ENCODE measurements at places on chromosomes 12 and 14.

GRCh38 chr12:46825591-46826414 is at the start of gene SLC38A4:
SLC38A4 (minus strand) TSS chr12:46825997; CDS start chr12:46793071, 32,926 bp downstream.
- peak; percentile 88 for DNase-seq

GRCh38 chr14:105077649-105077995 is 12.4 kb upstream of the GPR132 start:
- no peak for DNase-seq

DNA sequence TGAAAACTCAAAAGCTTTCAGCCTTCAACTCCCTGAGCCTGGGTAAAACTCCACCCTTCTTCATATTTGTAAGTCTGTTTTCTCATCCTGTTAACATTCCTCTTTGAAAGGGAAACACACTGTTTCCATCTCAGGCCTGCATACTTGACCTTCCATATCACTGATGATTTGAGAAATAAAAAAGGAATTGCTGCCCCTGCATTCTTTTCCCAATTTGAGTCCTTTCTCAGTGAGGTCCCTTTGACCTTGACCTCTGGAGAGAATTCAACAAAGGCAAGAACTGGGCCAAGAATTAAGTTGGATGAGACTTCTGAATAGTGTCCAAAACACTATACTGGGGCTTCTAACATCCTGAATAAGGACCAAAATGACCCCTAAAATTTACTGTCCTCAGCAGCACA is 108.0 kb downstream of the AEBP2 start:
- DNase-seq = peak; percentile 54

DNA sequence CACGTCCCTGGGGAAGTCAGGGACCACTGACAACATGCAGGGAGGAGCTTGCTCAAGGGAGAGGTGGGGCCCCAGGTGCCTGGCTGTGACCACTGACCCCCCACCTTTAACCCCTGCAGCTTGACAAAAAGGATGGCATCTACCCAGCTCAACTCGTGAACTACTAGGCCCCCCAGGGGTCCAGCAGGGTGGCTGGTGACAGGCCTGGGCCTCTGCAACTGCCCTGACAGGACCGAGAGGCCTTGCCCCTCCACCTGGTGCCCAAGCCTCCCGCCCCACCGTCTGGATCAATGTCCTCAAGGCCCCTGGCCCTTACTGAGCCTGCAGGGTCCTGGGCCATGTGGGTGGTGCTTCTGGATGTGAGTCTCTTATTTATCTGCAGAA is 26.3 kb downstream of the HIP1R start:
- DNase-seq = no peak

GRCh38 chr12:131075194-131075593 is 121.5 kb downstream of the ADGRD1 start:
- no peak for DNase-seq

- DNase-seq = no peak
Observed at GRCh38 chr12:125610292-125610691, 545.1 kb downstream of the AACS start.

All from GM03348 (cell line).